ENCODE measurements at places on chromosomes 6 and 20.
A peak's percentile ranks its signal among the peaks of the same experiment; 100 is the strongest.

DNA sequence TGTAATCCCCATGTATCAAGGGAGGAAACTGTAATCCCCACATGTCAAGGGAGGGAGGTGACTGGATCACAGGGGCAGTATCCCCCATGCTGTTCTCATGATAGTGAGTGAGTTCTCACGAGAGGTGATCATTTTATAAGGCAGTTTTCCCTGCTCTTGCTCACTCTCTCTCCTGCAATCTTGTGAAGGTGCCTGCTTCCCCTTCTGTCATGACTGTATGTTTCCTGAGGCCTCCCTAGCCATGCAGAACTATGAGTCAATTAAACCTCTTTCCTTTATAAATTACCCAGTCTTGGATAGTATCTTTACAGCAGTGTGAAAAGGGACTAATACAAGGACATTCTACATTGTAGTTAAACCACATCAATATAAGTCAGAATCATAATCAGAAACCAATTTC is 112.4 kb downstream of the BTBD9 start:
- no peak for DNase-seq

DNA sequence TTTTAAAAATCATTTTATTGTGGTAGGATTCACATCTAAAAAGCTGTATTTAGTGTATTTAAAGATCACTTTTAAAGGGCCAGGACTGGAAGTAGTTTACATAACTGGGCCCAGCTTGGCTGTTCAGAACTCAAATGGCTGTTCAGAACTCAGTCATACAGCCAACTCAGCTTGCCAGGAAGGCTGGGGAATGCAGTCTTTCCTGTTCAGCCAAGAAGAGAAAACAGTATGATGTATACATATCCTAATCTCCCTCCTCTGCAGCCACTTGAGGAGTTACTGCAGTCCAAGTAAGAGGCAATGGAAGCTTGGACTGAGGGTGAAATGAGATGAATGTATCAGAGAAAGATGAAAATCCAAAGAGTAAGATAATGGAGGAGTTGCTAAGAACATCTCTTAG is 24.6 kb downstream of the DSTN start:
- no peak for DNase-seq

DNA sequence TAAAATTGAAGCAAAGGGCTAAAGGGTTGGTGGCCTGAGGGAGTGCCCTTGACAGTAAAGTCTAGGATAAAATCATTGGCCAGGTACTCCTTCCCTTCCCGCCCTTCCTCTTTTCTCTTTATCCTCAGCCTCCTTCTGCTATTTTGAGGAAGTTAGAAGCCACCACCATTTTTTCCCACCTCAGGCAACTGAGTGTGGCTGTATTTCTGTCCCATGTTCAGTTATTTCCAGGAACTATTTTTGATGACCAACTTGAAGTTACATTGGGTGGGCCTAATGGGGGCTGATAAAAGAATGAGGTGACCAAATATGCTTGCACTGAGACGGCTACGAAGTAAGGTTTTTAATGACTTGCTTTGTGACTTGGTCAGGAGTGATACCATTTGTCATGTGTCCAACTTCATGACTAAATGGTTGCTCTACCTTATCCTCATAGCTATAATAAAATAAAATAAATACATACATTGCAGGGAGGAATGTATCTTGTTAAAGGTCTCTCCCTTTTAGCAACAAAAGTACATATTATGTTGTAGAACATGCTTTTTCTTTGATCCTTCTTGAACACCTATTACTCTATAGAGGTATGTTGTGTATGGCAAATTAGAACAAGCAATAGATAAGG is 12.0 kb downstream of the PTPN1 start:
- DNase-seq = no peak

- DNase-seq = no peak
Measured at GRCh38 chr20:46838011-46838410, 56.6 kb upstream of the EYA2 start.

- no peak for DNase-seq
Measured at GRCh38 chr20:58251979-58252591, 23.6 kb upstream of the ANKRD60 start.

GRCh38 chr20:42309050-42309449 is 690.9 kb upstream of the CHD6 start:
- DNase-seq = no peak

GRCh38 chr6:34242252-34243130 is 5.8 kb downstream of the HMGA1 start:
- no peak for DNase-seq

- DNase-seq = no peak
Measured at GRCh38 chr6:90319044-90319443, 22.4 kb upstream of the BACH2 start.

- no peak for DNase-seq
Measured at GRCh38 chr6:27448456-27448855, 24.4 kb downstream of the ZNF184 start.

- peak; percentile 7 for DNase-seq
Measured at GRCh38 chr6:78910591-78911171, 43.3 kb downstream of the IRAK1BP1 start.

DNA sequence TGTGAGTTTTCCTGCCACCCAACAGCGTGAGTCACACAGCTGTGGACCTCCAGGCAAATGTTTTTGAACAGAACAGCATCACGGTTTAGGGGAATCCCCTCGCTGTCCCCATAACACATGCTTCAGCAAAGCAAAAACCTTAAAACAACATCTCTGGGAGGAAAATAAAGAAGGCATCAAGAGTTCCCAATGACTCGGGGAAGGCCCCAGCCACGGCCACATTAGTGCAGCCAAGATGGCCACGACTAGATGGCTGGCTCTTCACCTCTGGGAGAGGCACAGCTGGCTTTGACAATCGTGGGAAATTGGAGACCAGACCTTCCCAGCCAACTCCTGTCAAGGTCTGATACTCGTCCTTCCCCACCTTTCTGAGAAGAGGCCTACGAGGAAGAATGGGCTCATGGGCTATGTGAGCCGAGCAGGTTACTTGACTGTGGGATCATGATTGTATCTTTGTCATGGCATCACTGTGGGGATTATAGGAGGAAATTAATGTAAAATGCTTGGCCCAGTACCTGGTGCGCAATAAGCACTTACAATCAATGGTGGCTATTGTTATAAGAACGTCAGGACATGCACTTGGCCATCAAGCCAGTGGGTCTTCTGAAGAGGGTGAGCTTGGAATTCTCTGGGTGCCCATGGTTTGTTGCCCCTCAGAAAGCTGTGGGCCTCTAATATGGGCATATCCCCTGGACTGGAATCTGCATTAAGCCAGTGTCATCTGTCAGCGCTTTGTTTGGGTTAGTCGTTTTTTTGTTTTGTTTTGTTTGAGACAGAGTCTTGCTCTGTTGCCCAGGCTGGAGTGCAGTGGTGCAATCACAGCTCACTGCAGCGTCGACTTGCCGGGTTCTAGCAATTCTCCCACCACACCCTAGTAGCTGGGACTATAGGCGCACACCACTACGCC is 43.6 kb downstream of the FGD2 start:
- DNase-seq = peak; percentile 56

DNA sequence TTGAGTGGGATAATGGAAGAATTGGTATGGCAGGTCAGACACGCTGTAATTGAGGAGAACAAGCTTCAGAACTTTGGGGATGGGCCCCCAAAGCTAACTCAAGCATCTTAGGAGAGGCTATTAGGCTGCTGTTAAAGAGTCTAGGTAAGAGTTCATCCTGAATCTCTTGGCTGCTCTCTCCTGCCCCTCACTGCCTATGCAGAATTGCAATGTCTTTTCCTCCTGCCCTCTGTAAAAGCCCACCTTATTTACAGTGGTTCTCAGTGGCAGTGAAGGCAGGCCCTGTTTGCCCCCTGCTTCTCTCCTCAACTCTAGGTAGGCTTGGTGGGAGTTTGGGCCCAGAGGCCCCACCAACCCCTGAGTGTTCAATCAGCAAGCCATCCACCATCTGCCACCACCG is 55.0 kb downstream of the LYRM2 start:
- no peak for DNase-seq

- DNase-seq = no peak
Measured at GRCh38 chr6:84764332-84765049, at the start of gene TBX18. Gene TBX18, minus strand, starts transcription at chr6:84764598. Its CDS starts 417 bp downstream, at chr6:84764181.

GRCh38 chr6:64255000-64255399 is 619.4 kb downstream of the PHF3 start:
- no peak for DNase-seq

DNA sequence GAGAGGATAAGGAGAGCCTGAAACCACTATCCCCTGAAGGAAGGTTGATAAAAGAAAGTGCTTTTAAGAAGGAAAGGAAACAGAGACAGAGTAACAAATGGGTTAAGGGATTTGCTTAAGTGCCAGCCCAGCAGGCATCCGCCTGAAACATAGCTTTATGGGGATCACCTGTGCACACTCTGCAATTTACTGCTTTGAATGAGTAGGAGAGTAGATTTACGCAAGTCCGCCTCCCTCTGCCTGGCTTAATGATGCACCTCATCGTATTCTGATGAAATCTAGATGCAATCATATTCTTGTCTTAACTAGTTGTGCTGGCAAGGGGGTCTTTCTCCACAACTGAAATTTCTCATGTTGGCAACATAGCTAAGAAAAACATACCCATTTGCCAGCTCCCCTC is 101.1 kb upstream of the ID4 start:
- DNase-seq = no peak

- DNase-seq = no peak
Measured at GRCh38 chr20:41134362-41135186, 2.8 kb upstream of the PLCG1 start.

GRCh38 chr6:4848382-4849068 is 72.3 kb downstream of the CDYL start:
- DNase-seq = no peak

GRCh38 chr6:36314221-36315014 is 22.3 kb downstream of the BNIP5 start:
- no peak for DNase-seq

GRCh38 chr6:14396826-14397517 is 279.4 kb downstream of the CD83 start:
- DNase-seq = no peak

DNA sequence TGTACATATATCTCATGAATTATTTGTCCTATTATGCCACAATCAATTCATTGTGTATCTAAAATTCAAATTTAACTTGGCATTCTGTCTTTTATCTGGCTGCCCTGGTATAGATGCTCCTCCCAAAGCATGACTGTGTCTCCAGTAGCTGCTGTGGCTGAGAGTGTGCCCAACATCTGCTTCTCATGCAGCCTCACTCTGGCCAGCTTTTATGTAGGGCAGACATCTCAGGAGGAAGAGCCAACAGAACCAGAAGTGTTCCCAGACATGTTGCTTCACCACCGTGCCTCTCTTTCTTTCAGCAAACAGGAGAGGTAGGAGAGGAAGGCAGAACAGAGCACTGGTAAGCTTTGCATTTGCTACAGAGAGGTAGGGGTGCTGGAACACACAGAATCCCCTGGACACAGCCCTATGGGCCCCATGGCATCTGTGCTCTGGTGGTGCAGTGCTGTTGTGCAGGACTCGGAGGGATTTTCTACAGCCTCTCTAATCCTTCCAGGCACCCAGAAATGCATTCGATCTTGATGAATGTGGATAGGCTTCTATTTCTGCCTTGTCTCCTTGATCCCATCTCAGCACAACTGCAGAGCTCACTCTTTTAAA is 637.1 kb downstream of the UTRN start:
- DNase-seq = no peak

DNA sequence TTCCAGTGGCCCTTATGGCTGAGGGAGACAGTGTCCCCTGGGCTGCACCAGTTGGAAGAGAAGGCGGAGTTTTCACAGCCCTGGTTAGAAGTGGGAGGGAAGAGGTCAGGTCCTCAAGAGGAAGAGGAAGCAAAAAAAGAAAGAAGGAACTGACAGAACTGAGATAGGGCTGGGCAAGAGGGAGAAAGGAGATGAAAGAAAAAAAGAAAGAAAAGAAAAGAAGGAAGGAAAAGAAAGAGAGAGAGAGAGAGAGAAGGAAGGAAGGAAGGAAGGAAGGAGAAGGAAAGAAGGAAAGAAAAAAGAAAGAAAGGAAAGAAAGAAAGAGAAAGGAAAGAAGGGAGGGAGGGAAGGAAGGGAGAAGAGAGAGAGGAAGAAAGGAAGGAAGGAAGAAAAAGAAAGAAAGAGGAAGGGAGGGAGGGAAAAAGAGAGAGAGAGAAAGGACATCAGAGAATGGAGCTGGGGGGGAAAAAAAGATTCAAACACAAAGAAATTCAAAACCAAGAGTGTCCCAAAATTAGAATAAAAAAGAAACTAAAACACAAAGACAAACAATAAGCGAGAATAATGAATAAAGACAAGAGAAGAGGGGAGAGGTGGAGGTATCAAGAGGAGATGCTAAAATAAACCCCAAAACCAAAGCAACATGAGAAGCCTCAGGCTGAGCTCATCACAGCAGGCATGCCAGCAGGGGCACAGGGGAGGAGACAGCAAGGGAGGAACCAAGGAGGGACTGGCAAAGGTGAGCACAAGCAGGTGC is 5.3 kb upstream of the FUCA2 start:
- DNase-seq = no peak

- DNase-seq = no peak
Measured at GRCh38 chr6:52840763-52841585, at the start of gene GSTA5. Gene GSTA5, minus strand, starts transcription at chr6:52840813.

DNA sequence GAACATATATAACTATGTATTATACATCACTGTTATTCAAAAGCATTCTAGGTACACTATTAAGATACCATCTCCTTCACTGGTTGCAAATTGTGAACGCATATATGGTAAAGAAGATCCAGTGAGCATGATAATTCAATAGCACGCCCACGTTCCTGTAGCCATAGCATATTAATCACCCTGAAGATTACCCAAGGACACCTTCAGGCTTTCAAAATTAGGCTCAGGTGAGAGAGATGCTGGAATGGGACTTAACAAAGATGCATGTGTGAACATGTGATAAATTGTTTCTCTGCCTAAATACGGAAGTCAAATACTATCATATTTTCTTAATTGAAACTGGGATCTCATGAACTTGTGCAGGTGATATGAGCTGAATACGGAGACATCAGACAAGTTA is 303.5 kb downstream of the PTPRK start:
- no peak for DNase-seq

- DNase-seq = no peak
Measured at GRCh38 chr6:117733341-117733740, 58.1 kb downstream of the NUS1 start.
